ENCODE measurements at places on chromosomes 13 and 19. TPM values are rescaled to one million over a fixed set of nuclear protein-coding genes. Genes with fewer than 3 reads are reported as not detected.

The LILRB1 gene
- total RNA-seq, result not detected

The KLK11 gene
- 41.1 TPM for total RNA-seq

The KLK5 gene
- total RNA-seq, result not detected

- peaks cover 5% of the 10 kb centered on the region for H3K4me1 ChIP-seq
- no peaks in the 10 kb centered on the region for H3K36me3 ChIP-seq
- peaks cover 99% of the 10 kb centered on the region for H3K27me3 ChIP-seq
- no peak overlapping the region for H3K27ac ChIP-seq
Observed at GRCh38 chr19:58350001-58350861, 3.1 kb downstream of the A1BG start.

DNA sequence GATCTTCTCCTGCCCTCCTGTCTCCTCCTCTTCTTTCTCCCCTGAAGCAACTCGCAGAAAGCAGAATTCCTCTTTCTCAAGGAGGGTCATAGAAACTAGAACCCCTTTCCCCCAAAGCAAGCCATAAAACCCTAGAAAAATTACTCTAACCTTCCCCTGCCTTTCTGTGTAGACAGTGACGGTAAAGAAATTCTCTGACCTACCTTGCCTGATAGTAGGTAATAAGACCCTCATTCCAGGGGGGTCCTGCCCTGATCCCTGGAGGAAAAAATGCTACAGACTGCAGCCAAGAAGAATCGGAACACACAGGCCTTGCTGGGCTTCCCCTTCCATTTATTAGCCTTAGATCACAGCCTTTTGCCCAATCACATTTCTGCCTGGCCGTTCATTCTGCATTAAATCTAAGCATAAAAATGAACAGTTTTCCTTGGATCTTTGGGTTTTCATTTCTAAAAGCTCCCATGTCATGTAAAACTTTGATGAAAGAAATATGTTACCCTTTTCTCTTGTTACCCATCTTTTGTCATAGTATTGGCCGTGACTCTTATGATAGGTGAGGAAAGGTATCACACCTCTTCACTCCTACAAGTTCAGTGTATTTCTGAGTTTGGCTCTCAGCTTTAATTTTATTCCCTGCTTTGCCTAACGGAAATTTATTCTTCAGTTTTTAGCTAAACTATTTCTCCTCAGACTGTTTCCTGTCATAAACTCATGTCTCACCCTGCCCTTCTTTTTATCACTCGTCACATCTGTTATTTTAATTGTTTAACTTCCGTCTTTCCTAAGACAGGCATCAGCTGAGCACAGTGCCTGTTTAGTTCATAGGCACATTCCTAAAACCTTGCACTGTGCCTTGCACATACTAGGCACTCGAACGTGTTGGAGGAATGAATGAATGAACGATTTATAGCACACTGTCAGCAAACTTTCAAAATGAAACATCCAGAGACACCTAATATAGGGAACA lies 20.4 kb upstream of the CPB2 start:
- no peaks in the 10 kb centered on the region for H3K4me1 ChIP-seq
- no peaks in the 10 kb centered on the region for H3K27me3 ChIP-seq
- H3K27ac ChIP-seq, result no peak overlapping the region
- H3K4me3 ChIP-seq, result no peak overlapping the region

DNA sequence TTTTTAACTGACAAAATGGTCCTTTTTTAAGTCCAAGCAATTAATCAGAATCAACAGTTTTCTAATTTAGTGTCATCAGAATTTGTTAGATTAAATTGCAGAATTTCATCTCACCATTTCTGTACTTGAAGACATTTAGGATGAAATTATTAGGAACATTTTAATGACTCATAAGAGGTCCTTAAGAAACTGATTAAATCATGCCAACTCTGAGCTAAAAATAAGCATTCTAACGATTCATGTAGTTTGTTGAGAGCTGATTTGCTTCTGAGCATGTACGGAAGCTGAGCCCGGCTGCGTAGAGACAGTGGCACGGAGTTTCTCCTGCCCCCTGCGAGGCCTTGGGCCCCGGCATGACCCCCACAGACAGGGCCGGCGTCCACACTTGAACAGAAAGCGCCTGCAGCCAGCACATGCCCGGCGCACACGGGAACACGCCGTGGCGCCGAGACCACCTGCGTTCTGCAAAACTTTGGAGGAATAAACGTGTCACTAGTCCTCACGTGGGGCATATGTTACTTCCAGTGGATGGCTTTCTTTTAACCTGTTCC lies 89.7 kb upstream of the MCF2L start:
- H3K4me3 ChIP-seq, result no peak overlapping the region
- no peak overlapping the region for H3K27ac ChIP-seq
- H3K27me3 ChIP-seq, result no peaks in the 10 kb centered on the region
- peaks cover 9% of the 10 kb centered on the region for H3K36me3 ChIP-seq
- DNase-seq, result no peak
- H3K4me1 ChIP-seq, result peaks cover 2% of the 10 kb centered on the region

GRCh38 chr19:7916955-7917266 lies 2.3 kb downstream of the TGFBR3L start:
- peaks cover 12% of the 10 kb centered on the region for H3K27me3 ChIP-seq
- peaks cover 18% of the 10 kb centered on the region for H3K36me3 ChIP-seq
- H3K4me3 ChIP-seq, result peak overlapping the region; percentile 33
- DNase-seq, result no peak
- peaks cover 51% of the 10 kb centered on the region for H3K4me1 ChIP-seq
- peak overlapping the region; percentile 29 for H3K27ac ChIP-seq

GRCh38 chr19:2476451-2477140 lies 669 bp downstream of the GADD45B start:
- no peaks in the 10 kb centered on the region for H3K27me3 ChIP-seq
- DNase-seq, result peak; percentile 70
- H3K4me1 ChIP-seq, result peaks cover 43% of the 10 kb centered on the region
- peak overlapping the region; percentile 99 for H3K4me3 ChIP-seq
- no peaks in the 10 kb centered on the region for H3K36me3 ChIP-seq

Measured in stomach (tissue), 19 donors.